Activated T-cell treated with anti-CD3 and anti-CD28 coated beads, Interleukin-2, amount 50 U/mL, for 72 hours (primary cell): ENCODE measurements at places on chromosomes 1 and 21. TPM values are rescaled to one million over a fixed set of nuclear protein-coding genes. Genes with fewer than 3 reads are reported as not detected.

The CNR2 gene
- 0.35 TPM for total RNA-seq

The KLHDC8A gene
- total RNA-seq, result not detected

The S100A5 gene
- total RNA-seq, result 2.8 TPM

The KRTAP10-10 gene
- not detected for total RNA-seq

The SLC39A1 gene
- total RNA-seq, result 86.5 TPM

The RPL22 gene
- total RNA-seq, result 507 TPM

The TP73 gene
- total RNA-seq, result 1.3 TPM

The HMGB4 gene
- total RNA-seq, result not detected

The FAM131C gene
- total RNA-seq, result 0.32 TPM

The THEM5 gene
- not detected for total RNA-seq
